ENCODE measurements at places on chromosomes 13 and 19.

GRCh38 chr19:10238172-10238783 is 7.1 kb upstream of the S1PR2 start:
- no peak for DNase-seq

- no peak for DNase-seq
Observed at GRCh38 chr13:23583491-23583890, 13.3 kb downstream of the TNFRSF19 start.

DNA sequence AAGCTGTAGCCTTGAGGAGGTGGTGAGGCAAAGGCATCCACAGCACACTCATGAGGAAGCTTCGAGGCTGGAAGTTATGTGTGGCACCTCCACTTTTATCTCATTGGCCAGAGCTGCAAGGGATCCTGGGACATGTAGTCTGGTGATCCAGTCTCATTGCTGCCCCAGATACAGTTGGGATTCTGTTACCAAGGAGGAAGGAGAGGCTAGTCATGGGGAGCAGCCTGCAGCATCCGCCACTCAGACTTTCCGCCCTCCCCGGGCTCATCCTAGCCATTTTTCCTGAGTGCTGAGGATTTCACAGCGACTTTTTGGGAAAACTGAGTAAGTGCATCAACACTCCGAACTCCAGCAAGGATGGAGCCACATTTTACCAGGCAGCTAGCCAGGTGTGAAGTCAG is 74.4 kb downstream of the DPF1 start:
- no peak for DNase-seq

- no peak for DNase-seq
Observed at GRCh38 chr13:20093951-20094350, 66.9 kb downstream of the GJA3 start.

GRCh38 chr13:41007744-41008128 is 11.4 kb downstream of the ELF1 start:
- no peak for DNase-seq

- no peak for DNase-seq
Observed at GRCh38 chr19:46611776-46612175, 10.6 kb downstream of the CALM3 start.

DNA sequence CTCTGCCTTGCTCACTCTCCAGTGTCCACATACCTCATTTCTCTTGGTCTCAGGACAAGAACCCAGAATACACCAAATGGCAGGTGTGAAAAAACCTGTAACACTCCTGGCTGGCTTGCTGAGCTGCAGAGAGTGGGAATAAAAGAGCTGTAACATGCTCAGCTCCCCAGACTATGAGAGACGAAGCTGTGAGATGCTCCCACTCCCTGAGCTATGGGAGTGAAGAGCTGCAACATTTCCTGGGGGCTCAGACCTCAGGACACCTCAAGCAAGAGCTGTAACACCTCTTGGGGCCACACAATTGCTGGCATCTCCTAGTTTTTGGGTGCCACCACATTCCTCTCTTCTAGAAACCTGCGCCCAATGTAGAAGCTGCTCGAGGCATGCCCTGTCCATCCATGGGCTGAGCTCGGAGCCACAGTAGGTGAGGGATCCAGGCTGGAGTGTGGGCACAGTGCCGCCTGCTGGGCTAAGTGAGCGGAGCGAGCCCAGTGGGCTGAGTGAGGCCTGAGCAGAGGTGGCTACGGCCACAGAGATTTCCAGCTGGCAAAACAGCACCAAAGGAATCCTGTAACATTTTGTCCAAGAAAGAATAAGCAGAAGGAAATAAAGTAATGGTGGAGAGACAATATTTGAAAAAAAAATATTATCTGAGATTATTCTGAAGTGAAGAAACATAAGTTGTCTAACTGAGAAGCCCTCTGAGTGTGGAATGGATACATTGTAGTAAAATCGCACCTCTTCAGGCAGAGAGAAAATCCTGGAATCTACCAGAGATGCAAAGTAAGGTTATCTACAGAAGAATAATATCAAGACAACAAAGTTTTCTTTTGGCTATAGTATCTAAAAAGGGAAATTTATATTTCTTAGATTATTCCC is 186.2 kb upstream of the PCDH9 start:
- no peak for DNase-seq

GRCh38 chr13:42656161-42656560 is 82.2 kb downstream of the TNFSF11 start:
- no peak for DNase-seq

- DNase-seq = no peak
Observed at GRCh38 chr19:32748497-32748896, 28.9 kb downstream of the TDRD12 start.

GRCh38 chr13:20499986-20500385 is 25.7 kb downstream of the CRYL1 start:
- DNase-seq = no peak

GRCh38 chr13:100561158-100561499 is 27.5 kb downstream of the GGACT start:
- no peak for DNase-seq

DNA sequence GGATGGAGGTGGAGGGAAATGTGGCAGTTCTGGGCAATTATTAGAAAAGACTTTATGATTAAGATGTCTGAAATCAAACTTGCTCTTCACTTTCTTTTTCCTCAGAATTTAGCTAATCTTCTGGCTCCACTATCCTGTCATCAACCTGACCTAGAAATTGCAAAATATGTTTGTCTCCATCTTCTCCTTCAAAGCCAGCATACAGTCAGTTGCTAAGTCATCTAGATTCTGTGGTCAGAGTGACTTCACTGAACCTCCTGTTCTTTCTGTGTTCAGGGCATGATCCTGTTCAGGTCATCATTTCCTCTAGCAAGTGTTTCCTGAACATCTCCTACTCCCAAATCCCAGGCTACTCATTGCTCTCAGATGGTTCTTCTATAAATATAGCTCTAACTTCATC is 10.8 kb upstream of the CCNA1 start:
- no peak for DNase-seq

DNA sequence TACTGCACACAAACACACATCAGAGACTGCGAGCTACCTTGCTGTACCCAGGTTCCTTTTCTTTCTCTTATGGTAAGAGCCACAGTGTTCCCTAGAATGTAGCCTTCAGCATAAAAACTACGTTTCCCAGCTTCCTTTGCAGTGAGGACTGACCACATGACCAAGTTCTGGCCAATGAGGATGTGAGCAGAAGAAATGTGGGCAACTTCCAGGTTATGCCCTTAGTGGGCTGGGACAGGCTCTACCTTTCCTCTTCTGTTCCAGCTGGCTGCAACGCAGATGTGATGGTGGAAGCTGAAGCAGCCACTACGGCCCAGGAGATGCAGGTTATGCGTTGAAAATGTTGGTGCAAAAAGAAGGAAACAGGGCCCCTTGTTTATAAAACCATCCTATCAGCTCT is 27.5 kb downstream of the VRK3 start:
- no peak for DNase-seq

DNA sequence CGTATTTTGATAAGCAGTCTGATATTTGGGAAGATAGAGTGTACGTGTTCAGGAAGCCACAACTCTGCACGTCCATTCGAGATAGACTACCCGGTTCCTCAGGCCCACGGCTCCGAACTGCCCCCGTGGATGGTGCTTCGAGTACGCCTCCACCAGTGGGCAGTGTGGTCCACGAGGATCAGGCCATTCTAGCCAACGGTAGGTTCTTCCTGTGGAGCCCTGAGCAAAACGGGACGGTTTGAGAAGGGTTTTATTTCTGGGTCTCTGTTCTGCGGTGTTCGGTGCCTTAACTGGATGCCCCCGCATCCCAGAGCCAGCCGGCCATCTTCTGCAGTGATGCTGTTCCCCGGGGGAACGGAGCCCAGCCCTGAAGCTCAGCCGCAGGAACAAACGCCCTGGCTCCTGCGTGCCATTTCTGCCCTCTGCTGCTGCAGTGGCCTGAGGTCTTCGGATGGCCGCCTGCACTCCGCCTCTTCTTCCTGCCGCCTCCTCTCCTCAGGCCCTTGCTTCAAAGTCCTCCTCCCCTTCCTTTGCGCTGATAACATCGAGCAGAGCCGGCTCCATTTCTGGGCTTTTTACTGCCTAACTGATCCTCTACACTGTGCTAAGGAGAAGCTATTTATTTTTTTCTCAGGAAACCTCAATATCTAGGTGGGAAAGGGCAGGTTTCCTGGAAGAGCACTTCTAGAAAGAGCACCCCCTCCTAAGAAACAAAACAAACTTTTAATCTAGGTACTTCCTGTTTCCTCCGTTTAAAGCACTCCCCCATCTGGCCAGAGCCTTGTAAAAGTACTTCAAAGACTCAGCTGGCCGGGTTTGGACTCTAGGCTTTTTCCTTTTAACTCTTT is 36.2 kb upstream of the SLC46A3 start:
- no peak for DNase-seq

DNA sequence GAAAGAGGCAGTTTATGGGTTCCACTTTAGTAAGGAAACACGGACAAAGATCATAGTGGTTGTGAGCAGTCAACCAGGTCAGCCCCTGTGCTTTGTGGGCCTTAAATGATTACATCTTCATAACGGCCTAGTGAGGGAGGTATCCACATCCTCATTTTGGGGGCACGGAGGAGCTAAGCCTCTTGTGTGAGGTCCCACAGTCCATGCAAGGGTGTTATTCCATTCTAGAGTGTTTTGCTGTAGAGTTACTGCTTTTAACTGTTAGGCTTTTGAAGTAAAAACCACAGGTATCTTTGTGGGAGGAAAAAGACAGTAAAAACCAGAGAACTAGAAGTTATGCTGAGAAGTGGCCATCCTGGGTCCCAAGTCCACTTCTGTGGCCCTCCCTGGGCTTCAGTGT is 4.0 kb downstream of the NOP53 start:
- no peak for DNase-seq

- no peak for DNase-seq
Observed at GRCh38 chr13:35716729-35717128, 240.2 kb upstream of the MAB21L1 start.

- DNase-seq = no peak
Observed at GRCh38 chr13:110214637-110215036, 92.3 kb downstream of the COL4A1 start.

DNA sequence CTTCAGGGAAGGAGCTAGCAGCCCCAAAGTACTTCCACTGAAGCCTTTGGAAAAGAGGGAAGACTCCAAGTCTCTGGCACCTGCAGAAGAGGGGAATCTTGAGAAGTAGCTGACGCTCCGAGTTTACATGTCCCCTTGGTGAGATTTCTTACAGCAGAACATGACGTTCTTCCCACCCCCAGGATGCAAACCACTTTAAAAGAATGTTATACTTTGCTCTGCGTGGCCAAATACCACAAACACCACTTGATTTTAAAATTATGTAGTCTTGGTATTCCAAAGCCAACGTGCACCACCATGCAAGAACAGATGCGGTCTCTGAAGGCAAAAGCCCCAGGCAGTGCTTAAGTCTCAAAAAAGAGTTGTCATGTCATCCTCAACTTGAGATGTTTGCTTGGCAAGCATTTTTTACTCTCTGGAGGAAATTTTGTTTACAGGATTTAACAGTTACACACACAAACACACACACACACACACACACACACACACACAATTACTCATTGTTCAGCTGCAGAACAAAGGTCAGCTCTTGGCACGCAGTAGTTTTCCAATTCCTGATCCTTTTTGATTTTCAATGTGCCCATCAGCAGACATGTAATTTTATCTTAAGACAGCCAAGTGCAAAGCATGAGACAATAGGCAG is 106.1 kb downstream of the RGCC start:
- DNase-seq = no peak

DNA sequence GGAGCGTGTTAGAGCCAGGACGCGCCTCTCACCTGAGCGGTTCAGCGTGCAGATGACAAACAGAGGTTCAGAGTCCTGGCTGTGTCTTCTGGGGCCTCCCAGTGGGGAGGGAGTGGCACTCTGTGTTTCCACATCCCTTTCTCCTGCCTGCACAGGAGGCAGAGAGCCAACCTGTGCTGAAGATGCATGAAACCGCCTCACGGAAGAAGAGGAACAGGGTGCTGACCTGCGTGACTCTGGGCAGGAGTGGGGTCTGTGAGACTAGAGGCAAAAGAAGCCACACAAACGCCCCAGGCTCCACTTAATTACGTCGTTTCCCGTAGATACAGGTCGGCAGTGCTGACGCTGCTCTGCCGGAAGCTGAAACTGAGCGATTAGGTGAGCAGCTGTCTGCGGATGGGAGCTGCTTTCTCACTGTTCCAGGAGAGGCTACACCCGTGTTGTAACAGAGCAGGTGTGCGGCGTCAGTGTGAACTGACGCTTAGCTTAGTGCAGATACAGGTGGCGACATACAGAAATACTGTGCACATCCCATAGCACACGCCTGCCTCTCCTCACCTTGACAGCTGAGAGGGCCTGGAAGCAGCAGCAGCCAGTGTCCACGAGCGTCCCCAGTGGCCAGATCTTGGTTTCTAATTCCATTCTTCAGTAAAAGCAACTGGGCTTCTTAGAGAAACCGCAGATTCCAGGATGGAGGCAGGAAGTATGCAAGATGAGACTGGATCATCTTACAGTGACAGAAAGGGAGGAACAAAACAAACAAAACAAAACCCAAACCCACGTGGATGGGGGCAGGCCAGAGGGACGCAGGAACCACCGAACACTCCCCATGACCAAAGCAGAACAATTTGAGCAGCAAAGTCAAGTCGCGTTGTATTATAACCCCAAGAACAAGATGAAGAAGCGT is 37.7 kb upstream of the MCF2L start:
- DNase-seq = no peak

- no peak for DNase-seq
Observed at GRCh38 chr13:63614874-63615612, 2199.4 kb upstream of the PCDH20 start.

DNA sequence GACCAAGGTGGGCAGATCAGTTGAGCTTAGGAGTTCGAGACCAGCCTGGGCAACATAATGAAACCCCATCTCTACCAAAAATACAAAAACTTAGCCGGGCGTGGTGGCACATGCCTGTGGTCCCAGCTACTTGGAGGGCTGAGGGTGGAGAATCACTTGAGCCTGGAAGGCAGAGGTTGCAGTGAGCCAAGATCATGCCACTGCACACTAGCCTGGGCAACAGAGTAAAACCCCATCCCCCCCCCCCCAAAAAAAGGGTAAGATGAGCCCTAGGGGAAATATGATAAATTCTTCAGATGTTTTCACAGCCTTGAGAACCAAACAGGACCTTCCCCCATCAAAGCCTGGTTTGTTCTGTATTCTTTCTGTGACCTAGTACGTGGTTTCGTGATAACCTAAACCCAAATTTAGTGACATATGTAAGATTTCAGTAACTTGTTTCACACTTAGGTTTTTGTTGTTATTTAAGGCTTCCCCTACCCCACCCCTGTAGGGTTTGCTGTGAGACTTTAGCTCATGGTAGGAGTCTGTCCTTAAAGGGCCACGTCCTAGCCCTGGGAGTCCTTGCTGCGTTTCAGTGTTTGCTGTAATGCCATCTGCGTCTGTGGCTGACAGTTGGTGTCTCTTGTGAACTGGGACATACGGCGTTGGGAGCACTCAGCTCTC is 49.6 kb downstream of the MYO9B start:
- no peak for DNase-seq

- no peak for DNase-seq
Observed at GRCh38 chr13:75302071-75302698, 179.8 kb downstream of the TBC1D4 start.

DNA sequence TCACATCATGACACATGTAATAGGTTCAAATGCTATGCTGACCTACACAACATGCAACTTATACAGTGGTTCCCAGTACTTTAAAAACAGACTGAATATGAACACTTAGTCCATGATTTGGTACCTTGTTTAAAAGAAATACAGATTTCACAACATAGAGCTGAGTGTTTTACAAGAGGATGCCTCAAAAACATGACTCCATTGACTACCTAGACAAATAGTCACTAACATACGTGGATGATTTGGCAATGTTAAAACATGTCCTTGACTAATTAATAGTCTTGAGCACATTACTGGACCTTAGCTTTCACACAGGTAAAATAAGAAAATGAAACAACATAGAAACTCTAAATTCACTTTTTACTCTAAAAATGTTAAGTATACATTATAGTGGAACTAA is 300.1 kb downstream of the DIAPH3 start:
- DNase-seq = no peak
